Stimulated activated CD8-positive, alpha-beta memory T cell treated with anti-CD3 and anti-CD28 coated beads, Interleukin-7, amount 100 ng/mL, for 1 hour (primary cell): ENCODE measurements at places on chromosomes 16 and 17.

DNA sequence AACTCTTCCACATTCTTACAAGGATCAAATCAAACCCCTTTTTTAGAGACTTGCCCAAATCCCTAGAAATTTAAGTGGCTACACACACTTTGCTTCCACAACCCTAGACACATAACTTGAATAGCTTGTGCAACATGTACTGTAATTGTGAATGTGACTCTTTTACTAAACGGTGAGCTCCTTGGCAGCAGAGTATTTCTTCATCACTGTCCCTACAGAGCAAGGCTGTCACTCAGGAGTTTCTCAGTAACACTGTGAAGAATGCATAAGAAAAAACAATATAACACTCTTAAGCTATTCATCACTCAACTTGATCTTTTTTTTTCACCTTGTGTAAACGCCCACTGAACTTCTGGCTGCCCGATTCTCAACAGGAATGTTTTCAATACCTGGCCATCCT lies 53.8 kb upstream of the ADAMTS18 start:
- DNase-seq, result no peak

GRCh38 chr17:322006-322780 lies 30.4 kb downstream of the RPH3AL start:
- DNase-seq, result no peak

- no peak for DNase-seq
These were observed 64.0 kb downstream of the SOX9 start for GRCh38 chr17:72184805-72185204.

DNA sequence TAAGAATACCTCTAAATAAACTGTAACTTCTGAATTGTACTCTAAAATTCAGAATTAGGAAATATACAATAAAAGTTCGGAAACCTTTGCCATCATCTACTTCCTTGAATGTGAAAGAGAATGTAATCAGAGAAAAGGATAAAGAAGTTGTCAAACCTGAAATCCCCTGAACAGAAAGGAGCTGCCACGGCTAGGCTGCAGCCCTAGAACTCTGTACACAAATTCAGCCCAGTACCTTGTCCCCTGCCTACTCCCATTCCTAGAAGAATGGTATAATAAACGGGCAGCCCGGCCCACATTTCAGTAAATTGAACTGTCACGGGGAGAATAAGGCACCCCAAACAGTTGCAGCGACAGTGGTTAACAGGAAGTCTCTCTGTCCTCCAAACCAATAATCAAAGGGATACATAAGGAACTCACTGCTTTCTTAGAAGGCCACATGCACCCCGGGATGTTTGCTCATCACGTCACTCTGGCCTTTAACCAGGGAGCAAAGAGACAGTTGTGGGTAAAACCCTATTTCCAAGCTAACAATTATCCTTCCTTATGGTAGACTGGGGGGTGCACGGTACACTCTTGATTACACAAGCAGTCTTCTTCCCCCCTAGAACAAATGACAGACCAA lies 24.3 kb upstream of the RFFL start:
- DNase-seq, result no peak

DNA sequence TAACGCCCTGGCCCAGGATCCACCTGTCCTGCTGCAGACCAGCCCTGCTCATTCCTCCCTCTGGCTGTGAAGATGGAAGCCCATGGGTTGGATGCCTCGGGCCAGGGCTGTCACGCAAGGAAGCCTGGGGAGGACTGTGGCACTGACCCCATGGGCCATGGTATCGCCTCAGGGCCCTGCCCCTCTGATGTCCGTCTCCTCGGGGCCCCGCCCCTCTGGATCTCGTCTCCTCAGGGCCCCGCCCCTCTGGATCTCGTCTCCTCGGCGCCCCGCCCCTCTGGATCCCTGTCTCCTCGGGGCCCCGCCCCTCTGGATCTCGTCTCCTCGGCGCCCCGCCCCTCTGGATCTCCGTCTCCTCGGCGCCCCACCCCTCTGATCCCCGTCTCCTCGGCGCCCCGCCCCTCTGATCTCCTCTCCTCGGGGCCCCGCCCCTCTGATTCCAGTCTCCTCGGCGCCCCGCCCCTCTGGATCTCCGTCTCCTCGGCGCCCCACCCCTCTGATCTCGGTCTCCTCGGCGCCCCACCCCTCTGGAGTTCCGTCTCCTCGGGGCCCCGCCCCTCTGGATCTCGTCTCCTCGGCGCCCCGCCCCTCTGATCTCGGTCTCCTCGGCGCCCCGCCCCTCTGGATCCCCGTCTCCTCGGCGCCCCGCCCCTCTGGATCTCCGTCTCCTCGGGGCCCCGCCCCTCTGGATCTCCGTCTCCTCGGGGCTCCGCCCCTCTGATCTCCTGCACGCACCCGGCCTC lies 24.0 kb downstream of the METRNL start:
- DNase-seq, result no peak
